ENCODE measurements at places on chromosomes 12 and 14. TPM values are rescaled to one million over a fixed set of nuclear protein-coding genes. Genes with fewer than 3 reads are reported as not detected.

SLC7A8 gene
- total RNA-seq, result 1.5 TPM

GLS2 gene
- total RNA-seq, result 3.9 TPM

DNA sequence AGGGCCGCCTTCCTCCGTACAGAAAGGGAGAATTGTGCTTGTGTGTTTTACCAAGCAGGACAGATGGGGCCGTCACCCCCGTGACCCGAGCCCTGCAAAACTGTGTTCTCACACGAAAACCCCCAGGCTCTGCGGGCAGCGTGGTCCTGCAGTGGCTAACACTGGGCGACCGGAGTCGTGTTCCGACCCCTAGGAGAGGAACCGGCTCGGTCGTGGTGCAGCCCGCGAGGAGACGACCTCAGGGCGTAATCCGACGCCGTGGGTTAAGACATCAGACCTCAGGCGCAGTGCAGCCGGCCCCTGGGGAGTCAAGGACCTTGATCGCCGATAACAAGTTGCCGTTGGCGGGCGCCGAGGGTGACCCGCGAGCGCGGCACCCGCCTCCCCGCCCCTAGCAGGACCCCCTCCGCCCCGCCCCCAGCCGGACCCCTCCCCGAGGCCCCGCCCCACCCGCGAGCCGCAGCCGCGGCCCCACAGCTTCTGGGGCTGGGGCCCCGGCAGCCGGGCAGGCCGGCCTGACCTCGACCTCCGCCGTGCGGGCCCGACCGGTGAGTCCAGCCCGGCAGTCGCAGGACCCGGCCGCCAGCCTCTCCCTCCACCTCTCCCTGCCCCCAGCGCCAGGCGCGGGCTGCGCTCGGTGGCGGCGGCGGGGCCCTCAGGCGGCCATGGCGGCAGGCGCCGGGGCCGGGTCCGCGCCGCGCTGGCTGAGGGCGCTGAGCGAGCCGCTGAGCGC lies at the start of gene CHPT1:
Gene CHPT1 (plus strand): TSS at position 444 of the 733 bp plus-strand sequence. CDS start 222 bp downstream, at position 666.
- DNase-seq, result peak; percentile 52

DNA sequence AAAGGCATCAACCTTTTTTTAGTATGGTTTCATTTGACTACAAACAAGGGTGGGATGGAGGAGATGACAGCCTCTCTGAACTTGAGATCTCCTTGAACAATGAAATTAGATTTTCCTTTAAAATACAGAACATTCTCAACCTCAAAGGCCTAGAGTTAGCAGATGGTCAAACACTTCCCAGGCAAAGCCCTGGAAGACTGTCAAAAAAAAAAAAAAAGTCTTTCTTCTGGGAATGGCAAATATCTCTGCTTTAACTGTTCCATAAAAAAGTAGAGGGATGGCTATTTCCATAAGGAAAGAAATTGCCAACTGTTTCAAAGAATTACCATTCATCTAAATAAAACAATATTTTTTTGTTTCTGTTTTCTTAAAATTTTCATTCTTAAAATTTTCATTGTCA lies 870.8 kb downstream of the GALC start:
- DNase-seq, result no peak

DNA sequence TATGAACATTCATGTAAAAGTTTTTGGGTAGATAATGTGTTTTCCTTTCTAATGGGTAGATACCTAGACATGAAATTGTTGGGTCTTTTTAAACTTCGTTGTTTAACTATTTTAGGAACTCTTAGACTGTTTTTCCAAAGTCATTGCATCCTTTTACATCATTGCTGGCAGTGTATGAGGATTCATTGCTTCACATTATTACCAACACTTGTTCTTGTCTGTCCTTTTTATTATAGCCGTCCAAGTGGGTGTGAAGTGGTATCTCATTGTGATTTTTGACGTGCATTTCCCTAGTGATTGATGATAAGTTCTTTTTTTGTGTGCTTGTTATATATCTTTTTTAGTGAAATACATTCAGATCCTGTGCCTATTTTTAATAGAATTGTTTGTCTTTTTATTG lies 39.4 kb downstream of the USP15 start:
- no peak for DNase-seq

- DNase-seq, result no peak
Measured at GRCh38 chr12:100564090-100564489, 9.4 kb upstream of the GAS2L3 start.
